Neuronal stem cell (in vitro differentiated cells): ENCODE measurements at places on chromosomes 7 and 10.
A peak's percentile ranks its signal among the peaks of the same experiment; 100 is the strongest.

DNA sequence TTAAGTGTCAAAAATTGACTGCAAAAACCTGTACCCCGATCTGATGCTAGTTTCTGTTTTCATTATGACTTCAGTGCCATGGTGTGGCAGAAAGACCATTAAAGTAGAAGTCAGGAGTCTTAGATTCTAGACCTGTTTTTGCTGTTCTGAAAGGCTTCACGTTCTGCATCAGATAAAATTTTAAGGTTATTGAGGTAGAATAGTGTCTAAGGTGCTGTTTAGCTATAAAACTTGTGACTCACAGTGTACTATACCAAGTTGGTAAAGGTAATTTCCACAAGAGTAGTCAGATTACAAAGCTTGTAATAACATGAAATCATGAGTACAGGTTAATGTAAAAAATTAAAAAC is 38.6 kb downstream of the ZNRF2 start:
- no peak for DNase-seq

GRCh38 chr7:9939176-9939575 is 1034.5 kb upstream of the PHF14 start:
- DNase-seq: no peak

DNA sequence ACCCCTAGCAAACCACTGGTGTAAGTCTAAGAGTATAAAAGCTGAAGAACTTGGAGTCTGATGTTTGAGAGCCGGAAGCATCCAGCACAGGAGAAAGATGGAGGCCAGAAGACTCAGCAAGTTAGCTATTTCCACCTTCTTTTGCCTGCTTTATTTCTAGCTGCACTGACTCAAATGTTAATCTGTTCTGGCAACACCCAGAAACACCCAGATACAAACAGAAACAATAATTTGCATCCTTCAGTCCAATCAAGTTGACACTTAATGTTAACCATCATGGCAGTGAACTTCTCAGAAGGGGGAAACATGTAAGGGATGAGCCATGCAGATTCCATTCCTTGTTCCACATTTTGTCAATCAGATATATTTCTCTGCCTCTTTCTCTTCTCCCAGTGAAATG is 101.8 kb upstream of the FERD3L start:
- no peak for DNase-seq

- DNase-seq: no peak
Observed at GRCh38 chr10:26879744-26880143, 19.0 kb upstream of the ABI1 start.

- DNase-seq: no peak
Observed at GRCh38 chr10:35797187-35797586, 155.1 kb upstream of the FZD8 start.

DNA sequence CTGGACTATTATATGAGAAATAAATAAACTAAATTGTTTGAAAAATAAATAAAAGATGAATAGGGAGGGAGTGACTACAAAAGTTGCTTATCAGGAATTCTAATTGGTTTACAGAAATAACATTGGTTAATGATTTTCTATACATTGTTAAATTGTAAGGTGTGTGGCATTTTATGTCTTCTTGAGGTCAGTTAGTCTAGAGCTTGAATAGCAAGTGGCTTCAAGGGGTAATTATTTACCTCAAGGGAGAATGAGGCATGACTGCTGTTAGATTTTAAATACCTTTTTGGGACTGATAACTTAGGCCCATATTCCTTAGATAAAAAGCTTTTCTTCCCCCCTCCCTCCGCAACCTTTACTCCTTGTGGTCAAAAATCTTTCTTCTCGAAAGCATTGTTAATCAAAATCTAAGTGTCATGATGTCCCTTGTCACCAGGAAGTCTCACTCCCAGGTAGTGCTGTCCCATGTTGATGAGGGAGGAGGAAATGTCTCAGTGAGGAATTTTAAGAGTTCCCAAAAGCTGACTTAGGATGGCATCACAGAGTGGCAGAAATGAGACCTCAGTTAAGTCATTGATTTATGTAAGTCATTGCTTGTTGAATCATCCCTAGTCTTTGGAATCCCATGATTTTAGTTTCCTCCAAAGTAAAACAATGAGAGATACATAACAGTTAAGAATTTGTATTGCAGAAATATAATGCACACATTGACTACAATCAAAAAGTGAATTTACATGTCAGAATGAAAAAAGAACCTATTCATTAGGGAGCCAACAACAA is 71.5 kb downstream of the MAPK8 start:
- DNase-seq: no peak

GRCh38 chr10:71635867-71636266 is 83.7 kb downstream of the C10orf105 start:
- no peak for DNase-seq

GRCh38 chr10:125160856-125161706 is 718 bp upstream of the CTBP2 start:
- DNase-seq: peak; percentile 90

GRCh38 chr10:22338185-22338900 is 7.0 kb upstream of the SPAG6 start:
- peak; percentile 15 for DNase-seq

DNA sequence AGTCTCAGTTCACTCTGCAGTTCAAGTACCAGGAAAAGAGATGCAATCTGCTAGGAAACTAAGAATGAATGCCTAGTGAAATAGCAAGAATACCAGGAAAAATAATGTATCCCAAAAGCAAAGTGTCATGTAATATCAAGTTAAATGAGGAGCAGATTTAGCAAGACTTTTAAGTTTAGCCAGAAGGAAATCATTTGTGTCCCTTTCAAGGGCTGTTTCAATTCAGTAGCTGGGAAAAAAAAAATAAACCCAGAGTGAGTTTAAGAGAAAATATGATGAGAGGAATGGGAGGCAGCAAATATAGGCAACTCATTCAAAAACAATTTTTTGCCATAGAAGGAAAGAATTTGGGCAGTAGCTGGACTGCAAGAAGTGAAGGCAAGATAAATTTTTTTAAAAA is 135.8 kb downstream of the DGKB start:
- DNase-seq: no peak

- DNase-seq: peak; percentile 23
Observed at GRCh38 chr10:32379318-32379949, 32.5 kb upstream of the EPC1 start.

DNA sequence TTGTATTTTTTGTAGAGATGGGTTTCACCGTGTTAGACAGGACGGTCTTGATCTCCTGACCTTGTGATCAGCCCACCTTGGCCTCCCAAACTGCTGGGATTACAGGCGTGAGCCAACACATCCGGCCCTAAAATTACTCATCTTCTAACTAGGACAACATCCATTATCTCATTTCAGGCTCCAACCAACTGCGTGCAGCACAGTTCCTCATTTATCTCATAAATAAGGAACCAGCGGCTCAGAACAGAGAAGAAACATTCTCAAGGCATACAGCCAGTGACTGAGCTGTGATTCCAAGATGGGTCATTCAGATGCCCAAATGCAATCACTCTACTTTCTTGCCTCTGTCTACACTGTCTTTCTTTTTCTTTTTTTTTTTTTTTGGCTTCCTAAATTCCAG is 356.1 kb downstream of the ELMO1 start:
- no peak for DNase-seq
